B cell (primary cell): ENCODE measurements at places on chromosomes 12 and 14.

DNA sequence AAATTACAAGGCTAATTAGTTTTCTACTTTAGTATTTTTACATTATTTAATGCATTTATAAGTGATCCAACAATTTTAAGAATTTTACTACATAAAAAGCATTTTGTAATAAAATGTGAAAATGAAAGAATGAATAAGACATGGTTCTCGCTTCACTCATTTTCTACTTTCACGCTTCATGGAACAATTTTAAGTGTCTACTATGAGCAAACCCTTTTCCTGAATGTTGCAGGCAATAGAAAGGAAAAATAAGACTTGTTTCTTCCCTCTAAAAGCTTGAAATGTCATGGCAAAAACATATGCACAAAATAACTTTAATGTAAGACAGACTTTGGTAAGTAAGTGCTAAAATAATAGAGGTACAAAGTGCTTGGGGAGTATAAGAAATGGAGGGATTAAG, 205.7 kb upstream of the HMGA2 start:
- H3K4me1 ChIP-seq: no peaks in the 10 kb centered on the region
- no peak overlapping the region for H3K27ac ChIP-seq
- no peaks in the 10 kb centered on the region for H3K36me3 ChIP-seq

- no peak overlapping the region for H3K27ac ChIP-seq
- no peak for DNase-seq
- no peaks in the 10 kb centered on the region for H3K27me3 ChIP-seq
- no peaks in the 10 kb centered on the region for H3K36me3 ChIP-seq
- H3K4me3 ChIP-seq: no peak overlapping the region
These were observed 66.5 kb downstream of the CACNA1C start for GRCh38 chr12:2119266-2119665.

GRCh38 chr14:93959239-93960107, 16.9 kb downstream of the ASB2 start:
- H3K4me1 ChIP-seq: peaks cover 97% of the 10 kb centered on the region
- H3K4me3 ChIP-seq: no peak overlapping the region
- H3K36me3 ChIP-seq: no peaks in the 10 kb centered on the region
- peak overlapping the region; percentile 68 for H3K27ac ChIP-seq
- DNase-seq: peak; percentile 92

DNA sequence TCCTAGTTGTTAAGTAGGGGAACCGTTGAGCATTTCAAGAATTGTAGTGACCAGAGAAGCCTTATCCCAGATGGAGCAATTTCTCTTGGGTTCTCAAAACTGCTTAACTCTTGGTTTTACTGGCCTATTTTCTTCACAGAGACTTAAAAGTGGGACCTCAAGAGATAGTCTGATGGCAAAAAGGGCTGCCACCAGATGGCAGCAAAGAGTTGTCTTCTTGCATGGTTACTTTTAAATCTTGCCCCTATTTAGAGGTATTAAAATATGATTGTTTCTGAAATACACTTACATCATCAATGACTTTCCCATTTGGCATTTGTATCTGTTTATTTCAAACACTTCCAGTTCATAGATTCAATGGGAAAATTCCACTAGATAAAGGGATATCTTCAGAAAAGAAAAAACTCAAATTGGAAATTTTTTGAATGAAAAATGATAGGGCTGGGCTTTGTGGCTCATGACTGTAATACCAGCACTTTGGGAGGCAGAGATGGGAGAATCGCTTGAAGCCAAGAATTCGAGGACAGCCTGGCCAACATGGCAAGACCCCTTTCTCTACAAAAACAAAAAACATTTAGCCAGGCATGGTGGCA, 69.9 kb upstream of the CNTN1 start:
- no peaks in the 10 kb centered on the region for H3K36me3 ChIP-seq
- no peaks in the 10 kb centered on the region for H3K4me1 ChIP-seq
- no peak overlapping the region for H3K4me3 ChIP-seq
- H3K27ac ChIP-seq: no peak overlapping the region
- no peaks in the 10 kb centered on the region for H3K27me3 ChIP-seq

- no peaks in the 10 kb centered on the region for H3K27me3 ChIP-seq
- H3K36me3 ChIP-seq: no peaks in the 10 kb centered on the region
- no peak for DNase-seq
- H3K4me1 ChIP-seq: no peaks in the 10 kb centered on the region
- H3K27ac ChIP-seq: no peak overlapping the region
These were observed 18.1 kb upstream of the SPPL3 start for GRCh38 chr12:120922279-120922678.

DNA sequence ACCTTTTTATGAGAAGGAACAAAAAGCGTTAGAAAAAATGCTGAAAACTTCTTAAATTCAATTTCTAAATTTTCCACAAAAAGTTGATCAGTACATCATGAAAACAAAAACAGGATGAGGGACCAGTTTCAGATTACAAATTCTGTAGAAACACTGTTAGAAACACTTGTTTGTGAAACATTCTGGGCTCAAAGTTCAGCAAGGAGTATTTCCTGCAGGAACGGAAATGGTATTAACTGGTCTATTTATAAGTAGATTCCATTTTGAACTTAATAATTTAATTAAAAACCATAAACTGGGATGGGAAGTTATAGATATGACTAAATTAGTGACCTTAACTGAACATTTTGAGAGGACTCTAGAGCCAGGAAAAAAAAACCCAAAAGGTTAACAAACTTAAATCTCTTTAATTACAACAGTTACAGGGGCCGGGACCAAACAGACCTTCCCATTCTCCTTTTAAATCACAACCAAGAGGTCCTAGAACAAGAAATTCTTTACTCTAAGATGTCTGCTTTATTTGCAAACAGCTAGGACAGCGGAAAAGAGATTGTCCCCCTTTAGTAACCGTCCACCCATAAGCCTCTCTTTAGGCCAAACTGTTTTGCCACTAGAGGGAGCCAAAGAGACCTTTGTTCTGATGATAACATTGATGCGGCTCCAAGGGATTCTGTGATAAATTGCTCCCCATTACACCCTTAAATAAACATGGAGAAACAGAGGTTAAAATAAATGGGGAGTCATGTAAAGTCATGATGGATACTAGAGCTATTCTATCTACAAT, 69.0 kb upstream of the RERGL start:
- H3K27me3 ChIP-seq: no peaks in the 10 kb centered on the region
- H3K36me3 ChIP-seq: no peaks in the 10 kb centered on the region
- H3K4me3 ChIP-seq: no peak overlapping the region
- H3K27ac ChIP-seq: no peak overlapping the region
- no peaks in the 10 kb centered on the region for H3K4me1 ChIP-seq
- DNase-seq: peak; percentile 19
